ENCODE measurements at places on chromosomes 6 and 20. TPM values are rescaled to one million over a fixed set of nuclear protein-coding genes. Genes with fewer than 3 reads are reported as not detected.

DNA sequence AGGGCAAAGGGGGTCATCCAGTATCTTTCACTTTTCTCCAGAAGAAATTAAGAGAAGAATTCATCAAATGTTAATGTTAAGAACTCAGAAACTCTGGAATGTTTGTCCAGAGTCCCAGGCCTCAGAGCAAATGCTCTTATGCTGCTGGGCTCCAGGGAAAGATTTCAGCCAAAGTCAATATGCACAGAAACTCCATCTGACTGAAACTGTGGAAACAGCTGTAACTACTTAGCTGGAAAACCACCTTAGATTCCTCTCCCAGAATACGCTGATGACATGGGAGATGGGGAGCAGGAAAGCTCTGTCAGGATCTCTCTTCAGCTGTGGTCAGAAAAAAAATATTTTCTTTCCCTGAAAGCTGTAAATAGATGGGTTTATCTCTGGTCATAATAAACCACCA is 559.6 kb downstream of the RFPL4B start:
- peak; percentile 75 for DNase-seq

- no peak for DNase-seq
Measured at GRCh38 chr6:112735129-112735528, 388.0 kb downstream of the RFPL4B start.

- no peak for DNase-seq
Measured at GRCh38 chr6:3294921-3295871, 36.4 kb downstream of the PSMG4 start.

DNA sequence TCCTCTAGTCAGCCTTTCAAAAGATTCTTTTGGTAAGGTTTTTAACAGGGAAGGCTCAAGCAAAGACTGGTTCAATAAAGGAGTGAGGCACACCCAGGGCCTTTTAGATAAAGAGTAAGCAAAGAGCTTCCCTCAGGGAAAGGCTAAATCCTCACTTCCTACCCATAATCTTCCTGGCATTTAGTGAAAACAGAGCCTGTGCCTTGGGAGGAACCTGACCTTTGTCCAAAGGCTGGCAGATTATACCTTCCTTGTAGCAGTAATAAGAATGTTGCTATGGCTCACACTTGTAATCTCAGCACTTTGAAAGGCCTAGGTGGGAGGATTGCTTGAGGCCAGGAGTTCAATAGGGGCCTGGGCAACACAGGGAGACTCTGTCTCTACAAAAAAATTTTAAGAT is 280.1 kb upstream of the PLCB4 start:
- no peak for DNase-seq

GRCh38 chr6:56347526-56347925 is 100.1 kb upstream of the COL21A1 start:
- no peak for DNase-seq

GRCh38 chr6:125586074-125586473 is 163.4 kb upstream of the HEY2 start:
- no peak for DNase-seq

- no peak for DNase-seq
Measured at GRCh38 chr6:125149256-125150144, 4.1 kb upstream of the TPD52L1 start.

- DNase-seq, result no peak
Measured at GRCh38 chr20:38671701-38672292, 52.5 kb upstream of the SLC32A1 start.

DNA sequence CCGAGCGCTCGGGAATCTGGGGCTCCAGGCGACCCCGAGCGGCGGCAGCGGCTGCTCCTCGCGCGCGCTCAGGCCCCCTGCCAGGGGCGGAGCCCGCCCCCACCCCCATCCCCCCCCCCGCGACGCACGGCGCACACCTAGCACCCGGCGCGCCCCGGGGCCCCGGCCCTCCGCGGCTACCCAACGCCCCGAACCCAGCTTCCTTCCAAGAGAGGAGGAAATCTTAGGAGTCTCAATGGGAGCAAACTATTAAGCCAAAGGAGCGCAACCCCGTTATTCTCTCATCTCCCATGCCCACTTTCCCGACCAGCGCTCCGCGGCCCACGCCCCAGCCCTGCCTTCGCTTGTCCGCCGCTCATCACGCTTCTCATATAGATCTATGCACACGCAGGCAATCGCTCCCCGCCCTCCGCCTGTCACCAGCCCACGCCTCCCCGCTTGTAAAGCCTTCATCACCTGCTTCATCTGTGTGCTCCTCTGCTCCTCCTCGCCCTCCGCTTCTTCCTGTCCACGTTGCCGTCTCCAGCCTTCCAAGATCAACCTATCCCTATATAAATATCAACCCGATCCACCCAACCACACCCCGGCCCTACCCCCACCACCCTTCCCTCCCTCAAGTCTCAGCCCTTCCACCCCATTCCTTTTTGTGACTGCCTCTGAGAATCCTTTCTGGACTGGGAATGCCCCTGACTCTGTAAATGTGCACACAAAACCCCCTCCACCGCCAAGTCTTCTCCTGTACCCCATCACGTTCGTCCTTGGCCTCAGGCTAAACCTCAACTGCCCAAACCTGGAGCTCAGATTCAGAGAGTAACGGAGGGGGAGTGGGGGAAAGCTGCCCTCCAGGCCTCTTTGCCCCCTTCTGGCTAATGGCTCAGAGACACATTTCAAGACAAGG is at the start of gene DLK2:
DLK2 (minus strand) TSS at position 18 of the 898 bp plus-strand sequence. CDS start 723 bp downstream, outside the sequence.
- DNase-seq, result peak; percentile 60

DNA sequence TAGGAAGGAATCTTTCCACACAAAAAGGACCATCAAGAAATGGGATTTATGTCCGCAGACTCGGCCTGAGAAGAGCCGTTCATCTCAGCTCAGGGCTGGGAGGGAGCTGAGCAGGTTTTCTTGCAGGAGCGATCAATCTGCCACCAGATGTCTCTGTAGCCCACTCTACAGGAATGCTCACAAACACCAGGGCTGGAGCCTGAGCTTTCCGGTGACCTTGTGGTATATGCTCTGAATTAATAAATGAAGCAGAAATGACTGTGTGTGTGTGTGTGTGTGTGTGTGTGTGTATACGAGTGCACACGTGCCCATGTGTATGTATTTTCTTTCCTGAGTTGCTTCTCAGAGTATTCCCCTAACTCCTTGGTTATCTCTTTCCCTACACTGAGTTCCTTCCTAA is 12.0 kb downstream of the CD83 start:
- DNase-seq, result peak; percentile 93

GRCh38 chr6:24655215-24655614 is 9.2 kb upstream of the KIAA0319 start:
- no peak for DNase-seq

GRCh38 chr20:44208770-44209169 is 1.8 kb downstream of the OSER1 start:
- DNase-seq, result peak; percentile 38

GRCh38 chr6:150269130-150269856 is 99.5 kb upstream of the IYD start:
- DNase-seq, result no peak

DNA sequence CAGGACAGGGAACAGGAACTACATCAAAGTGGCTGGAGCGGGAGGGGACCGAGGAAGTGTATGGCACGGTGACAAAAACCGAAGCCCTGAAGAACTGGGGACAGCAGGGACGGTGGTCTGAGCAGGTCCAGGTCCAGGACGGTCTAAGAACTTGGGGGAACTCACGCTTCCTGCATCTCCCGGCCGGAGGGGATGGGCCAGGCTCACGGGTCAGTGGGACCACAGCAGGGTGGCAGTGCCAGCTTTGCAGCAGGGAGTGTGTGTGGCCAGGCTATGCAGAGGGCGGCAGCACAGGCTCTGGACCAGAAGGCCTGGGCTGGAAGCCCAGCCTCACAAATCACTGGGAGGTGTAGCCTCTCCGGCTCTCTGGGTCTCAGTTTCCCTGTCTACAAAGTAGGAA is 123.8 kb downstream of the BMP7 start:
- DNase-seq, result no peak

The PPIL6 gene
- 2.7 TPM for polyA plus RNA-seq

The FAM209B gene
- polyA plus RNA-seq, result 0.75 TPM

The SIRPB1 gene
- 0.18 TPM for polyA plus RNA-seq

The PPP1R16B gene
- 1.5 TPM for polyA plus RNA-seq

The CCR6 gene
- polyA plus RNA-seq, result not detected

The CFB gene
- polyA plus RNA-seq, result 226 TPM

The ZNF831 gene
- 0.31 TPM for polyA plus RNA-seq

The BMP6 gene
- 0.50 TPM for polyA plus RNA-seq

The MICB gene
- 0.76 TPM for polyA plus RNA-seq

The USP49 gene
- 0.58 TPM for polyA plus RNA-seq

The IL17A gene
- not detected for polyA plus RNA-seq

The PKIB gene
- 32.6 TPM for polyA plus RNA-seq

The SLC26A8 gene
- polyA plus RNA-seq, result not detected

The MOG gene
- not detected for polyA plus RNA-seq

The CPNE5 gene
- 1.5 TPM for polyA plus RNA-seq
